DMS 273 treated with DMSO at 0.1 percent for 48 hours (cell line): ENCODE measurements at places on chromosomes 16 and 17.

- DNase-seq, result no peak
These were observed 188.8 kb upstream of the CHMP6 start for GRCh38 chr17:80802626-80803450.

DNA sequence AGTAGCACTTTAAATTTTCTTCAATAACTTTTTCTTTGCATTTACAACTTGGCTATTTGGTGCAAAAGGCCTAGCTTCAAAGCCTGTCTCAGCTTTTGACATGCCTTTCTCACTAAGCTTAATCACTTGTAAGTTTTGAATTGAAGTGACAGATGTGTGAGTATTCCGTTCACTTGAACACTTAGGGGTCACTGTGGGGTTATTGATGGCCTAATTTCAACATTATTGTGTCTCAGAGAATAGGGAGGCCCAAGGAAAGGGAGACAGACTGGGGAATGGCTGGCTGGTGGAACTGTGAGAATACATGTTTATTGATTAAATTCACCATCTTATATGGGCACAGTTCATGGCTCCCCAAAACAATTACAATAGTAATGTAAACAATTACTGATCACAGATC lies 84.1 kb downstream of the TAOK1 start:
- no peak for DNase-seq

- DNase-seq, result no peak
These were observed 13.7 kb upstream of the SRCIN1 start for GRCh38 chr17:38619451-38619795.

DNA sequence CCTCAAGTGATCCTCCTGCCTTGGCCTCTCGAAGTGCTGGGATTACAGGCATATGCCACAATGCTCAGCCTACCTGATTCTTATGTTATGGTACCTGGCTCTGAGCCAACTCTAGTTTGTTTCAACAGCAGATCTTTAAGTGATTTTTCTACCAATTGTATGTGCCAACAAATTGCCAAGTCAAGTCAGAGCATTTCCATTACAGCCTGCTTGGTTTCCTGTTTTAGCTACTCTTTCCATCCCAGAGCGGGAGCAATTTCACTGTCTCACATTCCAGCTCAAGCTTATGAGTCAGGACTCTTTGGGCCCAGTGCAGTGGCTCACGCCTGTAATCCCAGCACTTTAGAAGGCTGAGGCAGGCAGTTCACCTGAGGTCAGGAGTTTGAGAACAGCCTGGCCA lies 30.8 kb upstream of the RBBP6 start:
- no peak for DNase-seq

DNA sequence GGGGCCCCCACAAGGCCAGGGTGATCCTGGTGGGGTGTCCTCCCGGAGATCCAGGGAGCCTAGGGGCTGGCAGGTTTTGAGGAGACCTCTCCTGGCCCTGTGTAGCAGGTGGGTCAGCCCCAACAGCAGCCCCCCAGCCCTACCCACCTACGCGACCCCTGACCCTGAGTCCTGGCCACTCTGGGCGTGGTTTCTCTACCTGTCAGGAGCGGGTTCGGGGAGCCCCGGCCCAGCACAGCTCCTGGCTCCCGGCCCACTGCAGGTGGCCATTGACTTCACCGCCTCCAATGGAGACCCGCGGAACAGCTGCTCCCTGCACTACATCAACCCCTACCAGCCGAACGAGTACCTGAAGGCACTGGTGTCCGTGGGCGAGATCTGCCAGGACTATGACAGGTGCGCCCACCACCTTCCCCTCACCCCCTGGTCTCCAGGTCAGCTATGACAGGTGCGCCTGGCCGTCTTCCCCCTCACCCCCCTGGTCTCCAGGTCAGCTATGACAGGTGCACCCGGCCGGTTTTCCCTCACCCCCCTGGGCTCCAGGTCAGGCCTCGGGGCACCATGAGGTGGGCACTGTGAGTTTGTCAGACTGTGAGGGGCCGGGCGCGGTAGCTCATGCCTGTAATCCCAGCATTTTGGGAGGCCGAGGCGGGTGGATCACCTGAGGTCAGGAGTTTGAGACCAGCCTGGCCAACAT lies 13.0 kb downstream of the CPNE7 start:
- no peak for DNase-seq

DNA sequence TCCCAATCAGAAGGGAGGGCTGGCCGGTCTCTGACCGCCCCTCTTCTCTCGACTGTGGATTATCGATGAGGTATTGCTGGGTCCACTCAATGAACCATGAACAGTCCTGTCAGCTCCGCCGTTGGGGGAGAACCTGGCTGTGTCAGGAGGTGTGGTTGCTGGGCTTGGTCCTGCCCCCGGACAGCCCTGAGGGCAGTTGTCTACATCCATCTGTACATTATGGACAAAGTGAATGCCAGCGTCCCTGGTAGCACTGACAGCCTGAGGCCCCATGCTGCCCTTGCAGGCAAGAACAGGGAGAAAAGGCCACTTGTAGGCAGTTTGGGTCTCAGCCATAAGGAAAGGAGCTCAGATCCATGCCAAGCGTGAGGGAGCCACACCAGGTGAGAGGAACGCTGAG lies 38.9 kb downstream of the ST3GAL2 start:
- DNase-seq, result no peak

DNA sequence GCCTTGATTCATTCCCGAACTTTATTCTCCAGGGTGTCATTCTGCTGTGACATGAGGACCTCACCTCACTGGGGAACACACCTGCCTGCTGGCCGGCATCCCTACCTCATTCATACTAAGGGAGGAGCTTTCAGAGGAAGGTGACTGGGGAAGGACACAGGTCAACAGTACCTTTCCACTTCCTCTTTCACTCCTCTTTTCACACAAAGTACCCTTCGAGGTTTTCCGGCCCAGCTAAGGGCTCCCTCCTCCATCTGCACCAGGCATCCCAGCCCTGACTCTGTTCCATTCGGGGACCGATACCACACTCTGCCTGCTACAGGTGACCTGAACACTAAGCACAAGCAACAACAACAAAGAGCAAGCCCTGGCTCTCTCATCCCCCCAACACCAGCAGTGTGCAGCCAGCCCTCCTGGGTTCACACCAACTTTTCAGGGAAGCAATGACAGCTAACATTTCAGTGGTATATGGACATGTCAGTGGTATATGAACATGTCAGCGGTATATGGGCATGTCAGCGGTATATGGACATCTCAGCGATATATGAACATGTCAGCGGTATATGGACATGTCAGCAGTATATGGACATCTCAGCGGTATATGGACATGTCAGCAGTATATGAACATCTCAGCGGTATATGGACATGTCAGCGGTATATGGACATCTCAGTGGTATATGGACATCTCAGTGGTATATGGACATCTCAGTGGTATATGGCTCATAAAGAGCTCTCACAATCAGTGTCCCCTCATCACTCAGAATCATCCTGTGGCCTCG lies 16.0 kb downstream of the TRIM25 start:
- no peak for DNase-seq

DNA sequence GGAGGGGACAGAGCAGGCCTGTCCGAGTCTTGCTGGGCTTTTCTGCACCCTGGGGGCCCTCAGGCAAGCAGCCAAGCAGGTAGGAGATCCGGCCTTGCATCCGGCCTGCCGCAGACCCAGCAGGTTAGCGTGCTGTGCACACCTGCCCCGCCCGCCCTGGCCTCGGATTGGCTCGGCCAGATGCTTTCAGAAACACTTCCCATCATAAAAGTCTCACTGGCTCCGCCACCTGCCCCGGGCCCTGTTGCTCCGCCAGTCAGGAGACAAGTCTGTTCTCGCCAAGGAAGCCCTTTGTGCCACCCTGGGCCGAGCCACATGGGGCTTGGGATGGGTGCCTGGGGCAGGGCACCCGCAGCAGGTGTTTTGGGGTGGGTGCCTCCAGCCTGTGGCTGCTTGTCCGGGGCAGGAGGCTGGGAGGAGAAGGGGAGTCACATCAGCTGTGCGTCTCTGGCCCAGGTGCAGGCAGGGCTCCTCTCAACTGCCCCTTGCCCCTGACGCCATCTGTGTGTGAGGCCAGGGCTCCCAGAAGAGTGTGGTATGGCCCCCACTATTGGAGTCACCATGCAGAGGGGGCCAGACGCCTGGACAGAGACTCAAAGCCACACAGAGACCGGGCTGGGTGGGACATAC lies 228.2 kb upstream of the GSE1 start:
- no peak for DNase-seq

DNA sequence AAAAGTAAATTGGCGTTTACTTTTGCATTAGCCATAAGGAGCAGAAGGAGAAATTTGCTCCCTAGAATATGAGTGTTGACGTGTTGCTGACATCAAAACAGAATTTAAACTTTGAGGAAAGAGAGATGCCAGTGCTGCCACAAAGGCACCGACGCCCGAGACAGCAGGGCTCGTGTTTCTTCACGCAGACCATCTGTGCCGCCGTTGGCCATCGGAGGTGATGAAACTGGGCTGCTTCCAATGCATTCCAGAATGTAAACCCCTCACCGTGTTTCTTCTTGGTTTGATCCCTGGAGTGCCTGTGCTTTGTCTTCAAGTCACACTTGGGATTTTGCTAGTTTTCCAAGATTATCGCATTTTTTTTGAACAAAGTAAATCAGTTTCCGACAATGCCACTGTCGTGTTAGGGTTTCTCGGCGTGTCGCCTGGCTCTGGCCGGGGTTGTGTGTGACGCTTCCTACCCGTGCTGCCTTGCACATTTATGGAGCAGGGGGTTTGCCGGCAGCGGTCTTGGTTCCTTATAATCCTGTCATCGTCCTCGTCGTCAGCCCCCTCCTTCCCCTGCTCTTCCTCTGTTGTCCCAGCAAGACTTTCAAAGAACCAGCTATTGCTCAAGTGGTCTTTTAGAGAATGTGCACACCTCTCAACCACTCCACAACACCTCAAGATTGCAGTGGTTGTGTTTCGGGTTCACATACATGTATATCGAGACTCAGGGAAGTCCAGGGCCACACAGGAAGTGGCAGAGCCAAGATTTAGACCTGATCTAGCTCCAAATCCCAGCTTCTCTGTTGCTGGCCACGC lies 103.9 kb downstream of the METRNL start:
- no peak for DNase-seq

DNA sequence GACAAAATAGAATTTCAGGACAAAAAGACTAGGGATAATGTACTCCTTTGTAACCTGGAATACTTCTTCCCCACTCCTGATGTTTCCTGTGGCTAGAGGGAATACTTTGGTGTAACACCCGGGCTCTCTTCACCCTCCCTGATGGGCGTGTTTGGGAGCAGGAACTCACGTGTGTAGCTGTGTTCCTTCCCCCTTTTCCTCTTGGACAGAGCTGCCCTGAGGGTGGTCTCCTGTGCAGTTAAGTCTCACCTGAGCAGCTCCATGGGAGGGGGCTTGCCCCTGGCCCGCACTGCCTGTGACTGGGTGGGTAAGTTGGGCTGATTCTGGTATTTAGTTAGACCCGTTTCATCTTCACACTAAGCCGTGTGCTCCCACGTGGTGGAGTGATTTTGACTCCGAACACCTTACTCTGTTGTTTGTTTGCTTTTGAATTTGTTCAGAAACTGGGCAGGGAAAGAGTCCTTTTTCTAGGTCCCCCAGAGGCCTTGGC lies 87.9 kb downstream of the OR1D5 start:
- peak; percentile 68 for DNase-seq
